ENCODE measurements at places on chromosomes 4 and X. TPM values are rescaled to one million over a fixed set of nuclear protein-coding genes. Genes with fewer than 3 reads are reported as not detected.

Gene HHIP
- total RNA-seq, result 0.27 TPM

Gene CITED1
- not detected for total RNA-seq

Gene SYTL5
- not detected for total RNA-seq

Gene HTRA3
- total RNA-seq, result 12.9 TPM

Gene CNOT6L
- total RNA-seq, result 42.0 TPM

Gene FAM9B
- total RNA-seq, result not detected

Gene NEUROG2
- total RNA-seq, result under 0.01 TPM

Gene PNMA6F
- not detected for total RNA-seq

Gene CCDC158
- not detected for total RNA-seq

Gene P2RY8
- total RNA-seq, result 114 TPM

Gene HAND2
- not detected for total RNA-seq

Gene ARHGAP36
- total RNA-seq, result under 0.01 TPM

Gene RUFY3
- total RNA-seq, result 15.6 TPM

Gene CENPE
- total RNA-seq, result 1.3 TPM

Gene MCUB
- 50.6 TPM for total RNA-seq

Gene MAGED4B
- total RNA-seq, result 13.2 TPM
